Amniotic epithelial cell (primary cell): ENCODE measurements at places on chromosomes 6 and 20.

DNA sequence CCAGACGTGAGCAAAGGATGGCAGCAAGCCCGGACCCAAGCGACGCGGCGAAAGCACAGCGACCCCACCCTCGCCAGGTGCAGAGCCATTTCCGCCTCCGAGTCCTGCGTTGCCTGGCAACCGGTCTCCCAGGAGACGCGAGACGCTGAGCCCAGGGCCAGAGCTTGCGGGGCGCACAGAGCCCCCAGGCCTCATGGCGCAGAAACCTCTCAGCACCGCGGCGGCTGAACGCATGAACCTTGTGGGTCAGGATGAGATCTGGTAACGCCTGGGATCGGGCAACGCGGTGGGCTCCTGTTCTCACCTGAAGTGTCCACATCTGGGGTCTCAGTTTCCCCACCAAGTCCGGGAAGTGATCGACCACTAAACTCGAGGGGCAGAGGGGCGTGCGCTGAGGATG, 77.7 kb downstream of the ANKRD60 start:
- no peak for DNase-seq

GRCh38 chr6:158808941-158809678, 10.1 kb downstream of the EZR start:
- DNase-seq = peak; percentile 61

GRCh38 chr6:138550346-138550767, 51.1 kb upstream of the NHSL1 start:
- DNase-seq = peak; percentile 52

GRCh38 chr20:15658295-15658694, 915.0 kb downstream of the KIF16B start:
- no peak for DNase-seq

DNA sequence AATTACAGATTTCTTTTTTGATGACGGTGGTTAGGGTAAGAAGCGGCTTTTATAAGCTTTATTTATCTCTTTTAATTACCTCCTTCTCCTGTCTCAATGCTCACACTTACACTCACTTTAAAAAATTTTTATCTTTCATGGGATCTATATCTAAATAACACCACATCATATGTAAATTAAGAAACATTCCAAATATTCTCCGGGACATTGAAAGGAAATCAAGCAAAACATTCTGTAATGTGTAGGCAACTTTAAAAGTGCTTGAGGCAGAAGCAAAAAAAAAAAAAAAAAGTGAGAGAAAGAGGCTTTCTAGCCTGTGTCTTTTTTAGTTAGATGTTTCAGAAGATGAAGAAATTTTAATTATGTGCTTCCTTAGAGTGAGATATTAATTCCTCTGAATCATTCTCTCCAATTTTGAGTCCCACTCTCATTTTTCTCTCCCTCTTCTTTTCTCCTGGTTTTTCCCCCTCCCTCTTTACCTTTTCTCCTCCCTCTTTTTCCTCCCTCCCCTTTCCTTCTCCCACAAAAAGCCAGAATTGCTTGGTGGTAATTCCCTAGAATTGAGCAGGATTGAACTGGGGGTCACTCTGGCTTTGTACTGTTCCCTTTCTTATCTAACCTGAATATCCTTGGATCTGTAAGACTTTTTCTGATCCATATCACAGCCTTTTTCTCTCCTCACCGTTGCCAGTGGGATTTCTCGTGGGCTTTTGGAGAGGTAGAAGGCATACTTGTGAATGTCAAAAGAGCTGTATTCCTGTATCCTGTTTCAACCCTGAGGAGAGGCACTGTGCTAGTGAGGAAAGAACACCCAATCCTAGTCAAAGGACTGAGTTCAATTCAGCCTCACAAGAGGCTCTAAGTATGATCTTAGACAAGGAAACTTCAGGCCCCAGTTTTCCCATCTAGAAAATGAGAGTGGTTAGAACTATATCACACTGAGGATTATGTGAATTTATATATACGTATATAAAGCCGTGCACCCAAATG, 30.4 kb downstream of the KCNQ5 start:
- no peak for DNase-seq

DNA sequence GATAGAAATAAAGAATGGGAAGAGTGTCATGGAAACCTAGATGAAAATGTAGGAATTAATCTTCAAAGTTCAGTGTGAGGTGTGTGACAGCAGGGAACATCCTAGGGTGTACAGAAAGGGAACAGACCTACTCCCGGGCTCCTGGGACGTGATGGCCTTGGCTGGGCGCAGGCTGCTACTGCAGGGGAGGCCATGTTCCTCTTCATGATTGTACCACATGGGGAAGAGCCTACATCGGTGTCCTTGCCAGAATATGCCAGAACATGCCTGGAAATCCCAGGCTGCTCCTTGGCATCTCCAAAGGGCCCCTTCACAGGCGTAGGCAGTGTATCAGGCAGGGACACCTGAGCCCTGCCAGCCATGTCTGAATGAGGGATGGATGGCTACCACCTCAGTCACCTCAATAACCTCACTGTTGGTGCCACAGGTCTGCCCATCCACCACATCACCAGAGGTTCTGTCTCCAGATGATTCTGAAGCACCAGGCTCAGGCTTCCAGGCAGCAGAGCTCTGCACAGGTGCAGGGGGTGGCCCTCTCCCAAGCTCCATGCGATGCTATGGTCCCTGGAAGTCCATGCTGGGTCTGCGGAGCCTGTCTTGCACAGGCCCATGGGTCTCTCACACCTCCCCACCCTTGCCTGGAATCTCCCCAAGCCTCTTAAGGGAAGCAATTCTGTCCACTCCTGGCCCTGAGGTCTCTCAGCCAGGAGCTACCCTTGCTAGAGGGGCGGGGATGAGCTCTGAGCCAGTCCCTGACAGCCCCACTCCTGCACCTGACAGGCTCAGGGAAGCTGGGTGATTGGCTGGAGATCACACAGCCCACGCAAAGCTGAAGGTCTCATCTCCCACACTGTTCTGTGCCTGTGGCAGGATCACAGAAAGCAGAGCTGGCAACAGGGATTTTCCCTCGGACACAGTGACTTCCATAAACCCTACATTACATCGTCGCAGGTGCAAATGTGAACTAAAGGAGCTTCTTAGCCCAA, 20.2 kb downstream of the RAMACL start:
- DNase-seq = no peak

DNA sequence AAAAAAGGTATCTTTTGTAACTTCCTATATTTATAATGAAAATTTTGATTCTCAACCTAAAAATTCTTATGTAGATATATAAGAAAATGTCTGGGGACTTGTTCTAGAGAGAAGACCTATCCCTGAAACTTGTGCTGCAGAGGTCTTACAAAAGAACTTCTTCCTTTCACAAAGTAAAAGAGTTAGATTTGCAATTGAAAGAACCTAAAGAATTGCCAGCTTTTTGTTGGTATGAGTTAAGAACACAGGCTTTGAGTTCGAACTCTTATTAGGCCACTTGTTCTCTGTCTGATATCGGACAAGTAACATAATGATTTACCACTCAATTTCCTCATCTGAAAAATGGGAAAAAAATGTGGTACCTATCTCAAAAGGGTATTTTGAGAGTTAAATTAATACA, 162.0 kb upstream of the LAMA2 start:
- no peak for DNase-seq

DNA sequence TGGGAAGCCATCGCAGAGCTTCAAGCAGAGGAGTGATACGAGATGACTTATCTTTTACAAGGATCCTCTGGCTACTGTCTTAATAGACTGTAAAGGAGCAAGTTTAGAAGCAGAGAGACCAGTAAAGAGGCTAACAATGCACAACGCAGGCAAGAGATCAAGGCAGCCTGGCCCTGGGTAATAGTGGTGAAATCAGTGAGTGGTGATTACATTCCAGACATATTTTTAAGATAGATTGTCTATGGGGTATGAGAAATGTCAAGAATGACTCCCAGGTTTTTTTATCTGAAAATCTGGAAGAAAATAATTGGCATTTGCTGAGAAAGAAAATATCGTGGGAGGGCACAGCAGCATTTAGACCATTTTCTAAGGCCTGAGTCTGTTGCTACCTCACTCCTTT, 213.6 kb upstream of the HTR1E start:
- DNase-seq = peak; percentile 36

DNA sequence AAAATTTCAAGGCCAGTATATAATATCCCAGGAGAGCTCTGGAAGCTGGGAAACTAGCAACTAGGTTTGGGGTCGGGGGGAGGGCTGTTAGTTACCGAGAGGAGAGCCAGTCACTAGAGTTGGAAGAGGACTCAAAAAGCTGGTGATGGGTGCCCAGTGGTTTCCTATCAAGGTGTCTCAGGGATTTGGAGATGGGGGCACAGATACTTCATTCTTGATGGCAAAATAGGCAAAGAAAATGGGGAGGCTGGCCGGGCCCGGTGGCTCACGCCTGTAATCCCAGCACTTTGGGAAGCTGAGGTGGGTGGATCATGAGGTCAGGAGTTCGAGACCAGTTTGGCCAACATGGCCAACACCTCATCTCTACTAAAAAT, 805 bp downstream of the PHF1 start:
- no peak for DNase-seq

- DNase-seq = no peak
Measured at GRCh38 chr6:133225560-133225959, 15.6 kb upstream of the EYA4 start.

DNA sequence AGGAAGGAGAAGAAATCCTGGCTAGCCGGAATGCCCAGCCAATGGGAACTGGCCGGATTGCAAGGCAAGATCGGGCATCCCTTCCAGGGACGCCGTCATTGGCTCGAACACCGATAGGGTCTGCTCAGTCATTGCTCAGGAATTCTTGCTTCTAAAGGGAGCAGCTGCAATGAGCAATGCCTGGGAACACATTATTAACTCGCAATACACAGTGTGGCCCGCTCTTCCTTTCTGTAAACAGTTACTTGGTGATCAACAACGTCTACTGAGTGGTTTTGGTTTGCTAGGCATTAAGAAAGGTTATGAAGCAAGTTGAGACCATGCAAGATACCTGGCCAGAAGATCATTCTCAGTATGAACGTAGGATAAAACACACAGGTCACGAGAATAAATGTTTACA, 165.4 kb upstream of the CITED2 start:
- peak; percentile 98 for DNase-seq

DNA sequence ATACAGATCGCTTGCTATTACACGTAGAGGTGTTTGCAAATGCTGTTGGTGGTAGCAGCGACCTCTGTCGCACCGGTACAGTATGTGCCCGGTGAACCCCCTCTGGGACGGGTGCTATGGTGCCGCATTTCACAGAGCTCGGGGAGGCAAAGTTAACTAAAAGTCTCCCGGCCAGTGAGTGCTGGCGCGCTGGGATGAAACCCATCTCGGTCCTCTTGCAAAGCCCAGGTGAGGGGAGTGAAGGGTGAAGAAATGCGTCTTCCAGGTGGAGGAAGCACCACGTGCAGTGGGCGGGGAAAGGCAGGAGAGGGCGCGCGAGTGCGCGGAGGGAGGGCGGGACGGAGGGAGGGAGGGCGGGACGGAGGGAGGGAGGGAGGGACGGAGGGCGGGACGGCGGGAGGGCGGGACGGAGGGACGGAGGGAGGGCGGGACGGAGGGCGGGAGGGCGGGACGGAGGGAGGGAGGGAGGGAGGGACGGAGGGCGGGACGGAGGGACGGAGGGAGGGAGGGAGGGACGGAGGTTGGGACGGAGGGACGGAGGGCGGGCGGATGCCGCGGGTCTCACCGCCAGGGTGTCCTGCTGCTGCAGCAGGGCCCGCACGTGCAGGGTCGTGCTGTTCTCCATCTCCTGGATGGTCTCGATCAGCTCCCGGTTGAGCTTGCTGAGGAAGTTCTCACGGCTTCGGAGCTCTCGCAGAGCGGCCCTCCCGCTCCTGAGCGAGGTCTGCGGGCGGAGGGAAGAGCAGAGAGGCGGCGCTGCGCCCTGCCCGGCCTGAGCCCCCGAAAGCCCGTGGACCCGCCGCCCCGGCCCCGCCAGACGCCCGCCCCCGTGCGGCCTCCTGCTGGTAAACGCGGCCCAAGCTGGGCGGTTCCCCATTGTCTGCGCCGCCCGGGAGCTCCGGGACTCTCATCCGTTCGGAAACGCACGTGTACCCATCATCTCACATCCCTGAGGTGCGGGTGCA, 11.7 kb downstream of the C20orf96 start:
- DNase-seq = peak; percentile 31

DNA sequence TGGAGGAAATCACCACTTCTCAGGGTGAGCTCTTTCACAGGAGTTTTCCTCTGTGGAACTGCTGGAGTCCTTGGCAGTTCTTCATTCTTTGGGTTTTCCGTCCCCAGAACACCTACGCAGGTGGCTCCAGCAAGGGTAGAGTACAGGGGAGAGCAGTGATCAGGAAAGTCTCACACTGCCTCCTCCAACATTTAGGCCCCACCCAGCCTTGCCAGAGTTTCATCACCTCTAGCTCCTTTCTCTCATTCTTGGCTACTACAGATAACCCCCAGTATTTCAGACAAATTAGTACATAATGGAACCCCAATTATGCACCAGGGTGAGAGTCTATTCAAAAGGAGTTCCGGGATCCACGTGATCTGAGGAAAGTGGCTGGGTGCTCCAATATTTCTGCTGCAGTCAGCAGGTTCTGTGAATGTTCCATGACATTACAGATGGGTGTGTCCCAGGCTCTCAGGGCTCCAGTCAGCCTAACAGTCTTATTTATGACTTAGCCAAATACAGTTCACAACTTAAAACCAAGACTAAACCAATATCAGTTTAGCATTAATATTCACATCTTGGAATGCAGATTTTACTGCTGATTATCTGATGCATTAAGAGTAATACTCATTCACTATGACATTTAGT, 44.6 kb downstream of the GPR63 start:
- no peak for DNase-seq

GRCh38 chr6:51585264-51585663, 502.1 kb downstream of the PKHD1 start:
- DNase-seq = no peak

DNA sequence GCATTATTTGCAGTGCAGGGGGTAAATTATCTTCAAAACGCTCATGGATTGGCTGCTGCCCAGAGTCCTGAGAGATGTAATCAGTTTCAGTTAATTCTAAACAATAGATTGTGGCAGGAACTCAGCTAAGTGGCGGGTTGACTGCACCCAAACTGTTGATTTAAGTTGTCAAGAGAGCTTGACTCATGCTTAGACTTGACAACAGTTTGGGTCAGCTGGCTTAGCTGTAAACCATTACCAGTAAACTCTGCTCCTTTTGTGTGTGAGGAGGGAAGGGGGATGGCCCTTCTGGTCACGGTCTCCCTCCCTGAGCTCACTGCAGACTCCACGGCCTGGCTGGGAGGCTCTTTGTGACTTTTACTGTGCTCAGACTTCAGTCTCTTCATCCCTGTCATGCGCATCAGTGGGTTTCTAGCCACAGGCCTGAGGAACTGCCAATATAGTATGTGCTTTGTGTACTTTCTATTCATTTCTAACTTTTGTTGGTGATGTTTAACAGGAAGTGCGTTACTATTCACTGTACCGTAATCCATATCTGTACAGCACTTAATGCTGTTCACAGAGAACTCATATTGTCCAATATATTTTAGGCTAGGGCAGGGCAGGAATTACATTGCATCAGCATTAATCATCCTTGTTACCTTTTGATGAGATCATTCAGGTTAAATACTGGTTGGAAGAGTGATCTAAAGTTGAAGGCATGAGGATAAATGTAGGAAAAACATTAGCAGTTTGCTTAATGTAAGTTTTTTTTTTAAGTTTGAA, 488.3 kb downstream of the CDKAL1 start:
- DNase-seq = peak; percentile 41

GRCh38 chr20:38300438-38300837, 3.5 kb upstream of the BPI start:
- DNase-seq = no peak
